ENCODE measurements at places on chromosomes 5 and 9.

GRCh38 chr5:159928122-159928909 lies 12.0 kb downstream of the ADRA1B start:
- H3K4me1 ChIP-seq: no peaks in the 10 kb centered on the region
- no peak overlapping the region for H3K27ac ChIP-seq
- H3K36me3 ChIP-seq: no peaks in the 10 kb centered on the region
- no peak for DNase-seq
- H3K4me3 ChIP-seq: no peak overlapping the region
- H3K27me3 ChIP-seq: no peaks in the 10 kb centered on the region

- H3K27ac ChIP-seq: no peak overlapping the region
- DNase-seq: no peak
- no peaks in the 10 kb centered on the region for H3K36me3 ChIP-seq
- no peak overlapping the region for H3K4me3 ChIP-seq
- H3K4me1 ChIP-seq: no peaks in the 10 kb centered on the region
Measured at GRCh38 chr9:118094387-118094786, 390.2 kb downstream of the TLR4 start.

DNA sequence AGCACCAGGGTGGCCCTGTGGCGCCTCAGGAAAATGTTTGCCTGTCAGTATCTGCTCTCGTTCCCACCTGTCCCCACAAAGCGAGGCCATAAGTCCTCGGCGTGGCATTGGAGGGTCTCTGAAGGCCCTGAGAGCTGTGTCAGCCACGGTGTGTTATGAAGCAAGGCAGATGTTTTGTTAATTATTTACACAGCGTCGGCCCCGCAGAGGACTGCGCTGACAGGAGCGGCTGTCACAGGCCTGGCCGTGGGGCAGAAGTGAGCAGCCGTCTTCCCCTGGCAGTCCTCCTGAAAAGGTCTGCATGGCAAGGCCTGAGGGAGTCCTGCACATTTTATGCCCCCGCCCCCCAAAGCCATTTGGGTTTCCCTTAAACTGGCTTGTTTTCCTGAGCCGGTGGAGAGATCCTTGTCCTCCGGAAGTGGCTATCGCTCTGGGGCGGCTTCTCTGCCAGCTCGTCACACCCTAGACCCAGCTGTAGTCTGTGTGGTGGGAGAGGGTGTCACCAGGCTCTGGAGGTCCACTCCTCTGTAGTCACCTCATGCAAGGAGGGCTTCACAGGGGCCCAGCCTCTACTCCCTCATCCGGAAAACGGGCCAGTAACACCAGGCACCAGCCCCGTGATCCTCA lies 6.2 kb downstream of the NEK6 start:
- peaks cover 29% of the 10 kb centered on the region for H3K4me1 ChIP-seq
- peak overlapping the region; percentile 87 for H3K27ac ChIP-seq
- H3K27me3 ChIP-seq: no peaks in the 10 kb centered on the region
- no peak for DNase-seq

- H3K27me3 ChIP-seq: no peaks in the 10 kb centered on the region
- no peaks in the 10 kb centered on the region for H3K36me3 ChIP-seq
- no peak overlapping the region for H3K4me3 ChIP-seq
- no peak overlapping the region for H3K27ac ChIP-seq
- DNase-seq: no peak
- H3K4me1 ChIP-seq: no peaks in the 10 kb centered on the region
Measured at GRCh38 chr9:68428481-68428880, 72.1 kb downstream of the PGM5 start.

- H3K4me1 ChIP-seq: no peaks in the 10 kb centered on the region
- H3K27ac ChIP-seq: no peak overlapping the region
- no peaks in the 10 kb centered on the region for H3K27me3 ChIP-seq
Measured at GRCh38 chr5:8289779-8290178, 420.8 kb downstream of the MTRR start.

DNA sequence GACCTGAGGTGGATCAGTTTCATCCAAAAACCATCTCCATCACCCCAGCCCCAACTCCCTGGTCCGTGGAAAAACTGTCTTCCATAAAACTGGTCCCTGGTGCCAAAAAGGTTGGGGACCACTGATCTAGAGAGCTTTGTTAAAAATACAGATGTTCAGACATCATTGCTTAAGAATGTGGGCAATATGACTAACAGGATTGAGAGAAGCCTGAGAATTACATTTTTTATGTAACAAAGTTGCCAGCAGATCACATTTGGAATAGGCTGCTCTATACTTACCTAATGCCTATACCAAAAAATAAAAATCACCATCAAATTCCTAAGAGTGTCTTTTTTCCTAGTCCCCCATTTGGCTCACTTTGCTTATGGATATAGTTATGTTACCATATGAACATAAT lies 143.3 kb downstream of the RAPGEF6 start:
- no peak overlapping the region for H3K4me3 ChIP-seq
- DNase-seq: no peak
- no peaks in the 10 kb centered on the region for H3K27me3 ChIP-seq
- H3K27ac ChIP-seq: no peak overlapping the region
- no peaks in the 10 kb centered on the region for H3K4me1 ChIP-seq
- no peaks in the 10 kb centered on the region for H3K36me3 ChIP-seq

Measured in breast epithelium (tissue), 4 donors.